ENCODE measurements at places on chromosomes 11 and 22.

DNA sequence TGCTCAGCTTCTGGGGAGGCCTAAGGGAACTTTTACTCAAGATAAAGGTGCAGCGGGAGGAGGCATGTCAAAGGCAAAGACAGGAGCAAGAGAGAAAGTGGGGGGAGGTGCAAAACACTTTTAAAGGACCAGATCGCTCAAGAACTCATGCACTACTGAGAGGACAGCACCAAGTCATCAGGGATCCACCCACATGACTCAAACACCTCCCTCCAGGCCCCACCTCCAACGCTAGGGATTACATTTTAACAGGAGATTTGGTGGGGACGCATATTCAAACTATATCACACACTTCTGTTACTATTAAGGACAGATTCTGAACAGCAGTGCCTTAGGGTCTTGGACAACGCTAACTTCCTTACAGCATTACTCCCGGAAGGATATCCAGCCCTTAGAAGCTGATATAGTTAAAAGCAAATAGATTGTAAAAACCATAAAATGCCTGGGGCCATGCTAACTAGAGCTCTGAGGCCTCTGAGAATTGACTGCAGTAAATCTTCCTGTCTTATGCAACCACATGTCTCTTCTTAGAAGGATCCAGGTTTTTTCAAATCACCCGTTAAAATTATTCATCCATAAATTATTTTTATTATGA, 16.7 kb upstream of the ZC3H12C start:
- DNase-seq = no peak

DNA sequence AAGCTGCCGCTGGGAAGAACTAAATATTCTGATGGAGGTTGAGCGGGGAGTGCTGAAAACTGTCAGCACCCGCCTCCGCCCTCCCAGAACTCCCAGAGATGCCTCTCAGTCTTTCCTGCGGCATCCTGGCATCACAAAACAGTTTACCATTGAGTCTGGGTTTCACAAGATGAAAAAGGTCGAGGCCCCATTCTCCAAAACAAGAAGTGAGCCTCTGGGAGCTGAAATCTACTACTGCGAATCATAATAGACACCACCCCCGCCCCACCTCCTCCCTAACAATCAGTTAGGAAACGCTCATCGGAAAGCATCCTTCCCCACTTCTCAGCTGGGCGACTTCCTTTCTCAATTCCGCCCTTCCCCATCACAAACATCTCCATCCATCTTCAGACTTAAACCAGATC, 1.0 kb downstream of the SUN2 start:
- DNase-seq = no peak

DNA sequence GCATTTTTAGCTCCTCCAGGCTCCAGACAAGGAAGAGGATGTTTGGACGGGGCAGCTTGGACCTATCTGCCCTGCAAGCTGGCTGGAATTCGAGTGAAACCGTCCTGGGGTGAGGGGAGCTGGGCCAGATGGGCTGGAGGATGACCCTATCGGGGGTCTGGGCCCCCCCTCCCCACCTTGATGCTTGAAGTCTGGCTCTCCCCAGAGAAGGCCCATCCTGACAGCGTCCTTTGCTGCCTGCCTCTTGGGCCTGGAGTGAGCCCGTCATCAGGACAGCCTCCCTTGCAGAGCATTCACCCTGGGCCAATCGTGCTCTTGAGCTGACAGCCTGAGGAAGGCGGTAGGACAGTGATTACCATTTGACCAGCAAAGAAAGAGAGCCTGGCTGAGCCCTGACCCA, 5.3 kb upstream of the PDGFB start:
- no peak for DNase-seq

DNA sequence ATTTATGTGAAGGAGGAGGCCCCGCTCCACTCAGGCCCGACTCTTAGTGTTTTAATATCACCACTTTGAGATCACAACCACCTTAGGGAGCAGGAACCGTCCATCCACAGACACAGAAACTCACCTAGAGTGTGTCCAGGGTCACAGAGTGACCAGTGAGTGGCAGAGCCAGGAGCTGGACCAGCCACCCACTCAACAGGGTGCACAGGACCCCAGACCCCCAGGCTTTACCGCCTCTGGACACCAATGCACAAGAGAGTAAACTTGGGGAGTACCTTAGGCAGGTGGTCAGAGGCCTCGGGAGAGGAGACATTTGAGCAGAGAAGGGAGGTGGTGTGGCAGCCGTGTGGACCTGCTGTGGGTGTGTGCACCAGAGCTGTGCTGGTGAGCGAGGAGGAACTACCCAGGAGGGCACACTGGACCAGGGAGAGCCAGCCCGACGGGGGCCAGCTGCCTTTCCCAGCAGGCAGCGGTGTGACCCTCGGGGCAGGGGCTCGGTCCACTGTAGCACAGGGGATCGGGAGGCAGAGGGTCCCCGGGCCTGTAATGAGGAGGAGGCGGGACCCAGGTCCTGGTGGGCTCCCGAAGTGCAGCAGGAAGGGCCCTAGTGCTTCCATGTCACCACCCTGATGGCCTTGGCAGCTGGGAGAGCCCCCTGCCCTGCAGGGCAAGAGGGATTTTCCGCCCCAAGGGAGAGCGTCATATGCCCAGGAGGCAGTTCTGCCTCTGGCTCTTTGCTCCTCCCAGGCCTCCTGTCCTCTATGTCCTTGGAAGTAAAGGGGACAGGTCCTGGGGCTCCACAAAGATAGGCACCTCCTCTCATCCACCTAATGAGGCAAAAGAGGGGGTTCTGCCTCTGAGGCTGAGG, 7.5 kb upstream of the NLRP6 start:
- no peak for DNase-seq

DNA sequence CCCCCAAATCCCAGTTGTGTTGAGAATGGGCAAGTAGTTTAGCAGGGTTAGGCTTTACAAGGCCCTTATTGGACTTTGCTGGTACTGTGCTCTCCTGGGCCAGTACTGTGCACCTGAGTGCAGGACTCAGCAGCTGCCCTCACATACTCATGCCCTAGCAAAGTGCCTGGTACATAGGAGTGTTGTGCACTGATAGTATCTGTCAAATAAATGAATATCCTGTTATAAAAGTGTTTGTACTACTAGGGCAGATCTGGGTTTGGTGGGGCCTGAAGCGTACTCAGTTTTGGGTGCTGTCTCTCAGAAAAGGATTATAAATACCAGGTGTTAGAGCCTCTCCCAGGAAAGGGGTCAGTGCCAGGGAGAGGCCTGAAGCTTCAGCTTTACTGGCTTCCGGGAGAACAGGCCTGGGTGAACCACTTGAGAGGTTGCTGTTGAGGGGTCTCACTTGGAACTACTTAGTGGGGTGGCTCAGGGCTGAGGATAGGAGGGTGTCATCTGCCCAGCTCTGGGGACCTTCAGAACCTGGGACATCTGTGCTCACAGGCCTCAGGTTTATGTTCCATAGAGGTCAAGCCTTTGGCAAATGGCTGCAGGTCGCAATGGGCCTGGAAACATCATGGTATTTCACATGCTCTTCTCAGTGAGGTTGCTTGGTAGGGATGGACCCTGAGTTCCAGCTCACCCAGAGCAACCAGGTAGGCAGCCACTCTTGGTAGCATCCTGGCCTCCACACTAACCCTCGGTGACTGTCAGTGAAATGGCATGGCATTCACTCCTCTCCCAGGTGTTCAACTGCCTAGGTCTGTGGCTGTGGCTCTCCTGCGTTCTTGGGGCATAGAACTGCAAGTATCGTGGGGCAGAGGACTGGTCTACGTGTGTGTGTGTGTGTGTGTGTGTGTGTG, 106.1 kb downstream of the ZBTB16 start:
- DNase-seq = no peak

DNA sequence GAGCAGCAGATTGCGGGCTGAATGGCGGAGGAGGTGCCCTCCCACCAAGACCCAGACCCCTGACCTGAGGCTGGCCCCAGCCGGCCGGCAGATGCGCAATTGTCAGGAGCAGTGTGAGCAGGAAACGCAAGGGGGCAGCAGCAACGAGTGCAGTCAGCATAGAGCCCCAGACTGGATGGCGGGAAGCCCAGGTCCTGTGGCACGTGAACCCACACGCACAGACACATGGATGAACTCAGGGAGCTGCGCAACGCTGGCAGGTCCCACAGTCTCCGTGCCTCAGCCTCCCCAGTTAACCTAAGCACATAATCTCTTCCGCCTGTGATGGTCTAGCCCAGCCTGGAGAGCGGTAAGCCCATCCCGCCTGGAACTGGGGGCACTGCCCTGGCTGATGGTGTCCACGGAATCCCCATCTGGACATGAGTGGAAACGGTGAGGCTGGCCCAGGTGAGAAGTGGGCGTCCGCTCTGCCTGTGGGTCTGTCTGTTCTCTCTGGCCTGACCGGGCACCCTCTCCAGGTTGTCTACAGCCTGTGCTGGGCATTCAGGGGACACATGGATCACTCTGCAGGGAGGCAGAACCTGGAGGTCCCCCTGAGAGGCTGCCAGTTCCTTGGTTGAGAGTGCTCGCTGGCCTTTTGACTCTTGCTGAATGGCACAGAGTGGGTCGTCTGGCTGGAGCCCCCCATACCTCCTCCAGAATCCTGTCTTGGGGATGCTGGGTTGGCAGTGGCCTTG, 626 bp upstream of the TBX10 start:
- DNase-seq = no peak

GRCh38 chr11:77087723-77088225, 14.9 kb upstream of the OMP start:
- no peak for DNase-seq

GRCh38 chr22:30863081-30863833, 105.3 kb downstream of the MORC2 start:
- DNase-seq = no peak

GRCh38 chr22:25166266-25167040, 33.2 kb upstream of the CRYBB3 start:
- DNase-seq = no peak

- no peak for DNase-seq
Measured at GRCh38 chr11:69274531-69275016, 19.4 kb upstream of the MYEOV start.

DNA sequence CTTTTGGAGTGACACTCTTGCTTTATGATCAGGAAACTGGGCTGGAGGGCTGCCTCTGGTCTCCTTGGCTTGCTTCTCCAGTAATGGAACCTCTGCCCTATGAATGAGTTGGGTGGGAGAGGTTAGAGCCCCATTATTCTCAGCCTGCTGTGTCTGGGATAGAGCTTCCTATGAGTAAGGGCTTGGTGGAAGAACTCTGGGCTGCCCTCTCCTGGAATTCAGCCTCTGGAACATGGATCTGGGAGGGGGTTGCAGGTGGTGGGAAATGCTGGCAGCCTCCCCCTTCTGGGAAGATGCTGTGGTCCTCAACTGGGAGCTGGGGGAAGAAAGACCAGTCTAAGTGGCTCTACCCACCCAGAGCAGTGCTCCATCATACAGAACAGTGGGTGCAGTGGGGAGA, 81.8 kb upstream of the SYN3 start:
- no peak for DNase-seq
